Fibroblast of mammary gland (primary cell): ENCODE measurements at places on chromosomes 4 and X.

DNA sequence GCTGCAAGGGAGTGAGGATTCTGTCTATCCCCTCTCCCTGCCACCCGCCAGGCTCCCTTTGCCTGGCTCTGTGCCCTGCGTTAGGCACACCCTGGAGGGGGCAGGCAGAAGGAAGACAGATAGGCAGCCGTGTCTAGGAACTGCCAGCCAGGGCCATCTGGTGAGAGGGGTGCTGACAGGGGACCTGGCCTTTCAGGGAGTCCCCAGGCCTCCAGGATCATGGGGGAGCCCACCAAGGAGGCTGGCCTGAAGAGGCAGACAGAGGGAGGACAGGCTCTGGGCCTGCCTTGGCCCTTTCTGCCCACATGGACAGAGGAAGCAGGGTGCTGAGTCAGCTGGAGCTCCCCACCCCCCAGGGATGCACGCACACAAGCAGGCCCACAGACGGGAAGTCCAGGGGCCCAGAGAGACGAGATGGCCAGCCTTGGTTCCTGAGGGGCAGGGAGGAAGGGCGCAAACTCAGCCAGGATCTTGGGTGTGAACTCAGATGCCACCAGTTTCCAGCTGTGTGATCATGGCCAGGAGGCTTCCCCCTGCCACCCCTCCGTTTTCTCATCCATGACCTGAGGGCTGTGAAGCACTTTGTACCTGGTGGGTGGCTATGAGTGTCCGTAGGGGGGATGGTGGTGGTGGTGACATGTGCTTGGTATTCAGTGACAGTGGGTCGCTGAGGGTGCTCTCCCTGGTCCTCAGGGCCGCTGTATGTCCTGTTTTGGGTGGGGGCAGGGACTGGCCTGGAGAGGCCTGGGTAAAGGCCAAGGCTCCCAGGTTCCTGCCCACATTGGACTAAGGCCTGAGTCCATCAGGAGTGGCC is 1.8 kb downstream of the SH3BP2 start:
- DNase-seq, result peak; percentile 73

GRCh38 chrX:87616371-87616770 is 98.8 kb downstream of the KLHL4 start:
- no peak for DNase-seq

- peak; percentile 33 for DNase-seq
These were observed 1.3 kb downstream of the PCDH7 start for GRCh38 chr4:30721185-30722091.

GRCh38 chrX:1598021-1598875 is 6.8 kb downstream of the AKAP17A start:
- no peak for DNase-seq

DNA sequence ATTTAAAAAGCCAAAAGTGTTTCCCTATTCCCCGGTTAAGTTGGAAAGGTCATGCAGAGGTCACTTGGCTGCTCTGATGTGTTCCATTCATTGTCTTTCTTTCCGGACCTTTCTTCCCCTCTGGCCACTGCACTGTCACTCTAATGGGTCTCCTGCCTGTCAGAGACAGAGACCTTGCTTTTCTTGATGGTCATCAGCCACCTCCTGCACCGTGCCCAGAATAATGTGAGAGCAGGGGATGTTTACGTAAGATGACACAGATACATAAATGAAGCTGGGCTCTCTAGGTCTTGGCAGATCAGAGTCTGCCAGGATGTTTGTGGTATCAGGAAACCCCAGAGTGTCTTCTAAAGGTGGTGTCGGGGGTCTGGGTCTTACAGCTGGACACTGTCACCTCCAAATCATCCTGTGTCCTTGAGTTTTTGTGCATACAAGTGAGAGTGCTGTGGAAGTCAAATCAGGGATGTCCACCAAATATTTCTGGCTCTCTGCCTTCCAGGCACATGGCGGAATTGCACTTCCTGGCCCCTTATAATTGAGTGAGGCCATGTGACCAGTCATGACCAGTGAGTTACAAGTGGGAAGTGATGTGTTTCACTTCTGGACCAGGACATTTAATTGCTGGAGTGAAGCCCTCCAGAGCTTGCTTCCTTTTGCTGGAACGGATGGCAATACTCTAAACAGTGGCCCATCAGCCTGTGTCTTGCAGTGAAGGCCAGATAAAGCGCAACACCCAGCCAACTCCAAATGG is 130.6 kb upstream of the ATP6AP2 start:
- no peak for DNase-seq

DNA sequence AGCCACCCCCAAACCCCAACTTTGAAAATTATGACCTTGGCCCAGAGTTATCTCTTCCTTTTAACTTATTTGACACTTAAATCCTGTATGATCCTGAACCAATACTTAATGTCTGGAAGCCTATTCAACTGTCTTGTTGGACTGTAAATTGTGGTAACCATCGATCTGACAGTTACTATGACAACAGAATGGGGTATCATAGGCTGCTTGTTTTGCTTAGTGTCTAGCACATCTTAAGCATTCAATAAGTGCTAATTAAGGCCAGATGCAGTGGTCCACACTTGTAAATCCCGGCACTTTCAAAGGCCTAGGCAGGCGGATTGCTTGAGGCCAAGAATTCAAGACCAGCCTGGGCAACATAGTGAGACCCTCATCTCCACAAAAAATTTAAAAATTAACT is 175.0 kb downstream of the APBB2 start:
- no peak for DNase-seq

DNA sequence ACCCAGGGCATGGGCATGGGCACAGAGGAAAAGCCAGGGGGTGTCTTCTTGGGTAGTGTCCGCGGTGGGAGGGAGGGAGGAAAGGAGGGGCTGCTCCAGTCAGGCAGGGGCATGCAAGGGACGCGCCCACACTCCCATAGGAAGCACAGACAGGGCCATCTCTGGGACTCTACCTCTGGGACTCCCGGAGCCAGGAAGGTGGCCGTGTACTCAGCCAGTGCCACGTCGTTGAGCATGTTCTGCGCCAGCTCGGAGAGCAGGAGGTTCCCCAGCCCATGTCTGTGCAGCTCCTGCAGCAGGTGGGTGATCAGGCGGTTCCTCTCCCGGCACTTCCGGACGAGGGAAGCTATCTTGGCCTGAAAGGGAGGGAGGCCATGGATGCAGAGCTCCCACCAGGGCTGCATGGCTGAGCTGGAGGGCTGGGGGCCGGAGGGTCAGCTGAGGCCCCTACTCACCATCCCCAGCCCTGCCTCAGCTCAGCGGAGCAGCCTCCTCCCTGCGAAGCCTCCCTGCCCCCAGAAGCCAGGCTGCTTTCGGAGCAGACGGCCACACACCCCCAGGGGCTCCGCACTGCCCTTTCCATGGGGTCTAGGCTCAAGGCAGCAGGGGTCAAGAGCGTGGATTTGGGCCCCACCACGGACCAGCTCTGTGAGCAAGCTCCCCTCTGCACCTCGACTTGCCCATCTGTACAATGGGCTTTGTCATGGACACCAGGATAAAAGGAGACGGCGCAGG is 44.6 kb downstream of the C4orf50 start:
- DNase-seq, result no peak

- no peak for DNase-seq
These were observed 27.5 kb downstream of the SULT1E1 start for GRCh38 chr4:69832326-69833030.

- no peak for DNase-seq
These were observed 204.8 kb upstream of the RPS6KA3 start for GRCh38 chrX:20471483-20471882.

- DNase-seq, result no peak
These were observed 34.1 kb downstream of the SMPX start for GRCh38 chrX:21723814-21724213.

GRCh38 chrX:110008011-110008635 is 5.2 kb downstream of the TMEM164 start:
- DNase-seq, result no peak

DNA sequence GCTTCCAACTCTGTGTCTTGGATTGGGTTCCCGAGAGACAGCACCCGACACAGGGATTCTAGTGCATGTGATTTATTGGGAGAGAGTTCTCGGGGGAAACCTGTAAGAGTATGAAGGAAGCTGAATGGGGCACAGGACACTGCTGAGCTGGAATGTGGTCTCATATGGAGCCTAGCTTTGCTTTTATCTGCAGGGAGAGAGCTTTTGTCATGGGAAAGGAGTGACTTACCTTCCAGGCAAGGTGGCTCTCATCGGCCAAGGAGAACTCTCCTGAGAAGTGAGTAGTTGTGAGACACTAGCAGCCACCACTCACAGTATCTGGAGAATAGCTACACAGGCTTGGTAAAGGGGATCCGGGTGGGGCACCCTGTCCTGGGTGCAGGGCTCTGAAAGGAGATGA is 124.5 kb downstream of the NHS start:
- DNase-seq, result no peak

GRCh38 chr4:87856816-87857215 is 24.0 kb downstream of the MEPE start:
- no peak for DNase-seq

DNA sequence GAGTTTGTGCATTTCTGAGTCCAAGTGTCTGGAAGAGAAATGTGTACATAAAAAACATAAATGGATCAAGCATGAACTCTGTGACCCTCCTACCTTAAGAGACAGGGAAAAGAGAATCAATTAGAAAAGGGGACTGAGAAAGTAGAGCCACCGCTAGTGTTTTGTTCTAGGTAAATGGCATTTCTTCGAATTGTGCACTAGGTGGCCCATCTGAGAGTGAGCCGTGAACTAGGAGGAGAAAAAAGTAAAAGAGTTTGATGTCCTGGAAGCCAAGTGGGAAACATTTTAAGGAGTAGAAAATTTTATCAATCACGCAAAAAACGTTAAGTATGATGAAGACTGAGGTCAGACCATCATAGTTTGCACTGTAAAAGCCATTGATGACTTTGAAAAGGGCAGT is 55.1 kb downstream of the NAF1 start:
- peak; percentile 31 for DNase-seq

GRCh38 chr4:114146947-114147618 is 167.6 kb upstream of the ARSJ start:
- DNase-seq, result no peak

DNA sequence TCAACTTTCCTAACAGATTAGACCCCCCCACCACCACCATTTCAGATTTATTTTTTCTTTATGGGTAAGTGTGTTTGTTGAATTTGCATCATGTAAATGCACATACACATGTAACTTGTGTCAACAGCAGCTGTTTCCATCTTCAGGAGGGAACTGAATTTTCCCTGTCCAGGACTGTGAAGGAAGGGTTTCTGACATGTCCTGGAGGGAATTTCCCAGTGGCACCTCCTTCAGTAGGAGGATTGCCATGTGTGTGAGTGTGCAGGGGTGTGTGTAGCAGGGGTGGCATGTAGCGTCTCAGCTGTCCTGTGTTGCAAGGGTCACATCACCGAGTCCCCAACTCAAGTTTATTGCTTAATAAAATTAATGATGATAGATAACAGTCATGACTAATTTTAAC is 19.7 kb downstream of the HERC6 start:
- DNase-seq, result no peak

GRCh38 chr4:120658772-120659171 is 263.8 kb downstream of the PRDM5 start:
- no peak for DNase-seq
